ENCODE measurements at places on chromosomes 13 and 19. TPM values are rescaled to one million over a fixed set of nuclear protein-coding genes. Genes with fewer than 3 reads are reported as not detected.

TMTC4 gene
- 10.9 TPM for polyA plus RNA-seq

INSL3 gene
- polyA plus RNA-seq, result not detected

ZNF581 gene
- polyA plus RNA-seq, result 31.3 TPM

RFPL4AL1 gene
- polyA plus RNA-seq, result not detected

CD320 gene
- polyA plus RNA-seq, result 40.4 TPM

NANOS3 gene
- polyA plus RNA-seq, result 0.55 TPM

KIRREL2 gene
- not detected for polyA plus RNA-seq

ZNF256 gene
- 3.0 TPM for polyA plus RNA-seq

PEAK3 gene
- polyA plus RNA-seq, result not detected

TSEN34 gene
- 53.9 TPM for polyA plus RNA-seq

POGLUT2 gene
- 19.1 TPM for polyA plus RNA-seq

CEACAM7 gene
- polyA plus RNA-seq, result not detected

OR10H1 gene
- not detected for polyA plus RNA-seq

RCBTB1 gene
- polyA plus RNA-seq, result 8.0 TPM

CFAP97D2 gene
- not detected for polyA plus RNA-seq

MAMSTR gene
- polyA plus RNA-seq, result 0.86 TPM

LACC1 gene
- polyA plus RNA-seq, result 6.9 TPM

MED4 gene
- 30.1 TPM for polyA plus RNA-seq

SHISA7 gene
- polyA plus RNA-seq, result not detected

ZNF576 gene
- 14.8 TPM for polyA plus RNA-seq

NEK5 gene
- 0.05 TPM for polyA plus RNA-seq

FGF21 gene
- polyA plus RNA-seq, result not detected

TRPC4 gene
- 10.1 TPM for polyA plus RNA-seq
